ENCODE measurements at places on chromosomes 2 and 18.

- DNase-seq: no peak
These were observed 114.1 kb upstream of the FIGN start for GRCh38 chr2:163849756-163850435.

DNA sequence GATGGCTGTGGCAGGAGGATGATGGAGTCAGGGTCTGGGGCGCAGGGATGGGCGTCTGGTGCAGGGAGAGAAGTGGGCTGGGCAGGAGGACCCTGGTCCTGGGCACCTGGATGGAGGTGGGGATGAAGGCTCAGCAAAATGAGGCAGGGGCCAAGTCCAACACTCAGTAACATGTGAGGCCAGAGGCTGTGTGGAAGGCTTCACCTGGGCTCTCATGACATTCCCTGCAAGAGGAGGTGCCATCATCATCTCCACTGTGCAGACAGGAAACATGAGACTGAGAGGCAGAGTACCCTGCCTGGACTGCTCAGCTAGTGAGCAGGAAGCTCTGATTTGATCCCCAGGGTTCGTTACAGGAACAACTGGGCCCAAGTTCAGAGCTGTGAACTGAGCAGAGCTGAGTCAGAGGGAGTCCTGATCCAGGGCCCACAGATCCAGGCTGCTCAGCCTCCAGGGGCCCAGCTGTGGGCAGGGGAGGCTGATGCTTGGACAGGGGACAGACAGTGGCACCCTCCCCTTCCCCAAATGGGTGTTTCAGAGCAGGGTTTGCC, 36.9 kb downstream of the HJURP start:
- no peak for DNase-seq

DNA sequence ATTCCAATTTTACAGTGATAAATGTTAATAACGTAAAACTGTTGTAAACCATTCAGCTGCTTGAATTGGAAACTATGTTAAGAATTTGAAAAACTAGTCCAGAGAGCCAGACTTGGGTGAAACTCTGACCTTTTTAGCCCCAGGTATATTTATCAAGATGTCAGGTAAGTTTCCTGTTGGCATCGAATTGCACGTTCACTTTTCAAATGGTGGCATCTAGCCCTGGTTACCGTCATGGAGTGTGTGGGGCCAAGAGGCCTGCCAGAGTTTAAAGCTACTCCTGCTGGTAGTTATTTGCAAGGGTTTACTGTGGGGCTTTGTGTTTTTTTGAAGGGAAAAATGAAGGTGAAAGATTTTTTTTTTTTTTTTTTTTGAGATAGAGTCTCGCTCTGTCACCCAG, 109.9 kb downstream of the WDSUB1 start:
- no peak for DNase-seq

GRCh38 chr2:142131010-142131669, at the start of gene LRP1B:
LRP1B (minus strand) TSS chr2:142131016; CDS start chr2:142130729, 287 bp downstream.
- DNase-seq: peak; percentile 54

DNA sequence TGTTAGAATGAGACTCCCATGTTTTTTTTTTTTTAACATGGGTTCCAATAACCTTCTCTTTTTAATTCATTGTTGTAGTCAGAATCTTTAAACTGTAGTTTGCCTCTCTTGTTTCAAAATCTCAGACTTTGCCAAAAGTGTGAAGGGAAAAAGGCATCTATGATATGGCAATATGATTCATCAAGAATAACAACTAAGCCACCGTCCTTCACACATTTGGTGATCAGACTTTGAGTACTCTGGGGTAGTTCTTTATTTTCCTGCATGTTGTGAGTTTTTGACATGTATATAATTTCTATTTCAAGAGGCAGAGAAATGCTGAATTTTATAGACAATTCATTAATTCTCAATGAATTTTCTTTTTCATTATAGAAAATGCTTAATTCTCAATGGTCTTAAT, 53.5 kb upstream of the CERS6 start:
- no peak for DNase-seq

DNA sequence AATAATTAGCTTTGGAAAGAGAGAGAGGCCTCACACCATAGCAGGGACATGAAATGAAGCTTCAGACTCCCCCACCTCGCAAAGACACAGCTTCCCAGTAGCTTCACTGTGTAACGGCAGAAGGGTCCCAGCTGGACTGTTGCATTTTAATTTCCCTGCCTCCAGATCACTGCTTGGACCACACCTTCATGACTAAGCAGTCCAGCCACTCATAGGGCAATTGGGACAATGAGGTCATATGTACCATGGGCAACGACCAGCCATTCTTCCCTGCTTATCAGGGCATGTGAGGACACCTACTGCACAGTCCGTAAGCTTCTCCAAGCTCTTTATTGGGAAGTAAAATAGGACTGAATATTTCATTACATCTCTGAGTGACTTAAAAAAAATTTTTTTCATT, 183.0 kb downstream of the MREG start:
- DNase-seq: no peak

DNA sequence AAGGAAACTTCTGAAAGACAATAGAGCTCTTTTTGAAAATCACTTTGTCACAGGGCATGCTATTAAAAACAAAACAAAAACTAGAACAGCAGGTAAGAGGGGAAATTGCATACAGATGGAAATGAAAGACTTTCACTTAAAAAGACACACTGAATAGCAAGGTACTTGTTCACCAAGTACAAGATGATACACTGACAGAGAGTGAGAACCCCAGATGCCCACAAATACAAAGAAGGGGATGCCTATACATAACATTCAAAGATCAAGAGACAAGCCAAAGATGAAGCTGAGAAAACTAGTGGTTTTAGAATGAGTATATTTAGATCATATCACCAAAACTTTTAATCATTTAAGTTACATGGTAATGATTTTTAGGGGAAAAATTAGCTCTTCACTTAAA, 60.7 kb downstream of the ASXL2 start:
- DNase-seq: no peak

DNA sequence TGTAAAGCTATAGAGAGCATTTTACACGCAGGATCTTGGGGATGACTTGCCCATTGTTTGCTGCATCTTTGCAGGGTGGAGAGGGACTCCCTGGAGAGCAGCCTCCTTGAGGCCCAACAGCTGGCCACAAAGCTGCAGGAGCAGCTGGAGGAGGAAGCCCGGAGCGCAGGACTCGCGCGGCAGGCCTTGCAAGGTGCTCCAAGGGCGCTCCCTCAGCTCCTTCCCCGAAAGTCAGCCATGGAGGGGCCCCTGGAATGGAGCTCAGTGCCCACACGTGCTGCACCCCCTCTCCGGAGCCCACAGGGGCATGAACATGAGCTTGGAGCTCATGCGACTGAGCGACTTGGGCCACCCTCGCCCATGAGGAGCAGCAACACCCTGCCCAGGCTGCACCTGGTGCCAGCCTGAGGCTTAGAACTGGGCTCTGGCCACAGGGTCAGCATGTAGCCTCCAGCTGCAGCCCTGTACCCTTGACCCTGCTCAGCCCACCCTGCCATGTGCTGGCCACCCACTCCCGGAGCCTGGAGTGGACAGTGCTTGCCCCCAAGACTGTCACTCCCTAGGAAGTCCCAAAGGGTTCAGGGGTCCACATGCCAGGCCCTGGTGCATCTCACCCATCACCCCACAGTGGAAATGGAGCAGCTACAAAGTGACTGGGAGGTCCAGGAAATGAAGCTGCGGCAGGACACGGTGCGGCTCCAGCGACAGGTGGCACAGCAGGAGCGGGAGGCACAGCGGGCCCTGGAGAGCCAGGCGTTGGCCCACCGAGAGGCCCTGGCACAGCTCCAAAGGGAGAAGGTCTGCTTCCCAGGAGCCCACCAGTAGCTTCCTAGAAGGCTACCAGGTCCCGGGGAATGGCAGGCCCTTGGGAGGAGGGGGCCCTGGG, 43.0 kb downstream of the CROCC2 start:
- DNase-seq: no peak

DNA sequence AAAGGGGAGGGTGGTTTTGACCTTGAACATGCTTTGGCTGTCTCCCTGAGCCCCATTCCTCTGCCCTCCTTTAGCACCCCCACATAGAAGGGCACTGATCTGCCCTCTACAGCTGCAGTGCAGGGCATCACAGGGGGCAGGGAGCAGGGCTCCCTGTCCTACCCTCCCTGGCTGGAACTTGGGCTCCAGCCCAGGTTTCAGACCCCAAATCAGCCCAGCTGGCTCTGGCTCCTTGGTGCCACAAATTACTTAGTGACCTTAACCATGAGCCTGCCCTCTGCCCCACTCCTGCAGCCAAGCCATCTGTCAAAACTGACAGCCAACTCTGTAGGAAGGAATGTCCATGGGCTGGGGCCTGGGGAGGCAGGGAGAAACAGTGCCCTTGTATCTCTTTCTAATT, 105.6 kb downstream of the MAPK4 start:
- no peak for DNase-seq

GRCh38 chr2:208183526-208183925, 6.3 kb downstream of the C2orf80 start:
- DNase-seq: peak; percentile 39
